Brain (organoid and tissue), 16 donors: ENCODE measurements at places on chromosomes 16 and 17.

DNA sequence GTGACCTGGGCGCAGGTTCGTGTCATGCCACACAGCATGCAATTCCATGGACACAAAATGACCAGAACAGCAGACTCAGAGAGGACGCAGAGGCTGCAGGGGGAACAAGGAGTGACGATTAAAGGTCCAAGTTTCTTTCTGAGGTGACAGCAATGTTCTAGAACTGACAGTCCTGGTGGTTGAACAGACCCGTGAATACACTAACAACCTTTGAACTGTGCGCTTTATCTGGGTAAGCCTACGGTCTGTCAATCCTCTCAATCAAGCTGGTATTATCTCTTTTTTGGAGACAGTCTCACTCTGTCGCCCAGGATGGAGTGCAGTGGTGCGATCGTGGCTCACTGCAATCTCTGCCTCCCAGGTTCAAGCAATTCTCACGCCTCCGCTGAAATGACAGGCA lies 134.1 kb downstream of the ZNF778 start:
- no peak for DNase-seq

DNA sequence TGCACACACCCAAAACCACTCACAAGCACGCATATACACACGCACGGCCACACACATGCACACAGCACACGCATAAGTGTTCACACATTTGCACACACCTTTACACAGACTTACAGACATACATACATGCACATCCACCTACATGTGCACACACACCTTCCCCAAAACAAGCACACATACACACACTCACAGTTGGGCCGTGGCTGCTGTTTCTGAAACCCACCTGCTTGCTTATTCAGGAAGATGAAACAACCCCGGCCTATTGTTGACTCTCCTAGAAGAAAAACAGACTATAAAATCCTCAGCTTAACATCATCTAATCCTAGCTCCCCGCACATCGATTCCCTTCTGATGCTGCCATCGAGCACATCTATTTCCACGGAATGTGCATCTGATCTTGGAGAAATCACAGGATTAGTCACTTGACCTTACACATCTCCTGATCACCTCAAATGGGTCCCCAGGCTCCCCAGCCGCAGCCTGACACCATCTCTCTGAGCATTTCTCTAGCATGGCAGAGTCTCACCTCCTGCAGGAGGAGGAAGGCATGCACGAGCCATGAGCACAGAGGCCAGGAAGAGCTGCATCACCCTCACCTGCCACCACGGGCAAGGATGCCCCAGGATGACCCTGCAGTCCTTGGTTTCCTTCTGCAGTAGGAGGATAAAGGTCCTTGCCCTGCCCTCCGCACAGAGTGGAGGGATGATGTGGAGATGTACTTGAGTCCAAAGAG lies 105.8 kb upstream of the CDH5 start:
- DNase-seq: no peak

GRCh38 chr17:80800481-80801391 lies 190.9 kb upstream of the CHMP6 start:
- DNase-seq: peak; percentile 48

DNA sequence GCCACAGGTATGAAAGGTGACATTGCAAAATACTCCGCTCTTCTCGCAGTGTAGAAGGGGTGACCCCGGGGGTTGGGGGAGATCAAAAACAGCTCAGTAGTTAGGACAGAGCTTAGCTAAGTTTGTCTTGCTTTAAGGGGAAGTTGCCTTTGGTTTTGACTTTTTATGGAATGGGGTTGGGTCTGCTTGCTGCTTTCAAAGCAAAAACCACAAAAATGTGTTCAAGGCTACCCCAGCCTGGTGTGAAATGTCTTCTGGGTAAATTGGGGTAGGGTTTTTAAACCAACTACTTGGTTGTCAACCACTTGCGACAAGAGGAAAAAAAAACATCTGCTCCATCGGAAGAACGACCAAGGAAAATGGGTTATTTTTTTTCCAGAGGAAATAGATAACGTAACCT lies 6.2 kb downstream of the FUS start:
- DNase-seq: no peak

DNA sequence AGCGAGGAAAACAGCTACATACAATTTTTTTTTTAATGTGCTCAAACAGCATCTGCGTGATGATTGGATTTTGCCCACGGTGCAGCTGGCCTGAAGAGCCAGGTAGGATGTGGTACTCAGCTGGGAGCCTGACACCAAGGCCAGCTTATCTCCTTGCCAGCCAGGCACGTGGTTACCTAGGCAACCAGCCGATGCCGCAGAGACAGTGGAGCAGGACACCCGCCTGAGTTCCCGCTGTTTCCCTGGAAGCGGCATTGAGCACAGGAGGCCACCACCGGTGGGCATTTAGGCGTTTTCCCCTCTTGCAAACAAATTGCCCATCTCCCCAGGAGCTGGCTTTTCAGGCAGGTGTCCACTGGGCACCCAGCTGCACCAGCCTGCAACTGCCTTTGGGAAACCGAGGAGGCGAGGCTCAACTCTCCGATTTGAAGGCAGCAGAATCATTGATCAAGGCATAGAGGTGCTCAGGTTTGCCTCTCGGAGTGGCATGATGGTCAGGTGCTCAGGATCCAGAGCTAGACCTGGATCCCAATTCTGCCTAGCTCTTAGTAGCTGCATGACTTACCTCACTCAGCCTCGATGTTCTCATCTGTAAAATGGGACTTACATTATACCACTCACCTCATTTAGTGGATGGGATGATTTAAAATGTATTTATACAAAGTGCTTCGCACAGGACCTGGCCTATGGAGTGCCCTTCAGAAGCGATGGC lies 137.5 kb upstream of the PLCG2 start:
- DNase-seq: peak; percentile 45

- peak; percentile 67 for DNase-seq
These were observed 75.2 kb upstream of the KSR1 start for GRCh38 chr17:27381007-27381501.

- DNase-seq: peak; percentile 96
These were observed 153.3 kb downstream of the CHD9 start for GRCh38 chr16:53207810-53208752.

DNA sequence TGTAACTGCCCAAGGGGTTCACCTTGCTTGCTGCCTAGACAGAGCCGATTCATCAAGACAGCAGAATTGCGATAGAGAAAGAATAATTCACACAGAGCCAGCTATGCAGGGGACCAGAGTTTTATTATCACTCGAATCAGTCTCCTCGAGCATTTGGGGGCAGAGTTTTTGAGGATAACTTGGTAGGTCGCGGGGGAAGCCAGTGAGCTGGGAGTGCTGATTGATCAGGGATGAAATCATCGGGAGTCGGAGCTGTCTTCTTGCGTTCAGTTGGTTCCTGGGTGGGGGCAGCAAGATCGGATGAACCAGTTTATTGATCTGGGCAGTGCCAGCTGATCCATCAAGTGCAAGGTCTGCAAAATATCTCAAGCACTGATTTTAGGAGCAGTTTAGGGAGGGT lies 9.1 kb downstream of the ITGAM start:
- no peak for DNase-seq

- peak; percentile 24 for DNase-seq
These were observed 498 bp downstream of the SMYD4 start for GRCh38 chr17:1829216-1829591.

GRCh38 chr17:81902023-81902652 lies at the start of gene NPB:
TSS of gene NPB (plus strand) at chr17:81902238. CDS start at chr17:81902278, 40 bp downstream.
- DNase-seq: peak; percentile 13

- no peak for DNase-seq
These were observed 263.9 kb downstream of the C16orf95 start for GRCh38 chr16:87053016-87053982.

DNA sequence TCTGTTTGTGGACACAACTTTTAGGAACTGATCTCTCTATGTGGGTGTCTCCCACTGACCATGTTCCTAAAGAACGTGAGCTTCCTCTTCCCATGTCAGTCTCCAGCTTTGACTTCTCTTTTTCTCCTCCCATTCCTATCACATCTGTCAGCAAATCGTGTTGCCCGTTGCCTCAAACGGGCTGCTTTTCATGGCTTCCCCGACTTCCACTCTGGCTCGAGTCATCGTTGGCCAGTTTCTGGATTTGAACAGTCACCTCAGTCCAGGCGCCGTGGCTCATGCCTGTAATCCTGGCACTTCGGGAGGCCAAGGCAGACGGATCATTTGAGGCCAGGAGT lies 5.4 kb downstream of the ABCC1 start:
- no peak for DNase-seq

- DNase-seq: no peak
These were observed 5.8 kb downstream of the LGALS3BP start for GRCh38 chr17:78973792-78974520.

DNA sequence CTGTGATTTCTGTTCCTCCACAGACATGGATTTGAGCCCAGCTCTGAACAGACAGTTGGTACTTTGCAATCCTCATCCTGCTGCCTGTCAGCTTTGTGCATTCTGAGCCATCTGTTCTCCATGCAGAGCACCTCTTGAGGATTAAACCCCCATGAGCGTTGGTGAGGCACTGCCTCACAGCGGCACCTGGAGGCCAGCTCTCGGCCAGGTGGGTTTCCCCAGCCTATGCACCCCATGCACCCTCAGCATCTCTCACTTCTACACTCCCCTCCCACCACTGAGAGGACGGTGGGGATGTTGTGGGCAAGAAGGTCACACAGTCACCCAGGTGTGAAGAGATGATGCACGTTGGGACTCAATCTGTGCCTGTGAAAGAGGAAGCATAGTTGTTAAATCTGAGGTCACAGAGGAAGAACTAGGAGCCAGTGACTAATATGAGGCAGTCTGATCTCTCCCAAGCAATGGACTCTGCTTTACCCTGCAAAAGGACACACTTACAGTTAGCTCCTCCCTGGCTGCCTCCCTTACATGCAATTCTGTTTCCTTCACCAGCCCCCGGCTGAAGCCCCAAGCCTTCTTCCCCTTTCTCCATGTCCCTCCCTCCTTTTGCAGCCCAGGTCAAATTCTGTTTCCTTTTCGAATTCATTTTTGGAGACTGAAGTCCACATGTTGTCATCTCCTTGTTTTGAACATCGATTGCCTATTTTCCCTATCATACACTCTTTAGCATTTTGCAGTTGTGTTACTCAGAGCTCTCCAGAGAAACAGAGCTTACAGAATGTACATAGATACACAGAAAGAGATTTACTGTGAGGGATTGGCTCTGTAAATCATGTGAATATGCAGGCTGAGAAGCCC lies 58.5 kb downstream of the HS3ST3B1 start:
- DNase-seq: no peak

DNA sequence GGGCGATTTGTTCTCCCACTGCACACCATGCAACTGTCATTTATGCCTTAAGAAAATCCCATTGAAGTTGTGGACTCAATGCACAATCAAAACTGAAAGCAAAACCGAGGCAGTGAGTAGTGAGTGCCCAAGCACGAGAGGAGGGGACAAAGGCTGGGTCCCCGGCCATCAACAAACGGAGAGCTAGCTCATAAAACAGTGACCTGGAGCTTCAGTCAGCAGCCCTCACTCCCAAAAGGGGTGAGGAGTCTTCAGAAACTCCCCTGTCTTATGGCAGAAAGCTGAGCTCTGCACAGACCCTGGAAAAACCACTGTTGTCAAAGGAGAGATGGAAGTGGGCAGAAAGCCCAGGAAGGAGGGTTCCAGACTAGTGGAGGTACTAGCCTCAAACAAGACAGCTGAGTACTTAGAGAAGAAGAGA lies 96.9 kb downstream of the ADCY9 start:
- DNase-seq: no peak

- DNase-seq: no peak
These were observed 90.4 kb upstream of the TNRC6C start for GRCh38 chr17:77867976-77868713.

DNA sequence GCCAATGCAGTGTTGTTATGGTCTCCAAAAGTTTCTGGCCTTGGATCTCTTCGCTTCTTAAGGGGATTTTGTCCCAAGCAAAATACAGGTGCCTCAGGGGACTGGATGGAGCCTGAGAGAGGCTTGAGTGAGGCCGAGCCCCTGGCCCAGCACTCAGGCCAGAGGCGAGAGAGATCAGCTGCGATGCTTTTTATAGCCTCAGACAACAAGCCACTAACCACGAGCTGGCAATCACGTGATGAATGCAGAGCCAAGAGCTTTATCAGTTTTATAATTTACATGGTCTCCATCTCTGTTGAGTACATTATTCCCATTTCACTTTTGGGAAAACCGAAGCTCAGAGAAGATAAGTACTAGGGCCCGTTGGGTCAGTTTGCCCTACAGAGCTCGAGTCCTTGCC lies 360.0 kb upstream of the CDH5 start:
- DNase-seq: no peak

DNA sequence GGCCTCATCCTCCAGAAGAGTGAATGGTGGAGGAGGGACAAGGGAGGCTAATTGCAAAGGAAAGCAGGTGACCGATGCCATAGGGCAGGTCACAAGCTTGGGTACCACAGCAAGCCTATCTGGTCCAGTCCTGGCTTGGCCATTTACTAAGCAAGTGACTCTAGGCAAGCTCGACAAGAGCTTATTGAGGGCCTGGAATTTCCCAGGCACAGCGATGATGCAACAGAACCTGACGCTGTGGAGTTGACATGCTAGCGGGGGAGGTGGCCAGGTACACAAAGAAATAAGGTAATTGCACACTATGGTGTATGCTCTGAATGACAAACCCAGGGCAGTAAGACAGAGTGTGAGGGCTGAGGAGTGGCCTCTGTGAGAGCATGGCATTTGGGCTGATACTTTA lies 98.5 kb downstream of the PGS1 start:
- DNase-seq: no peak
